Fibroblast of skin of right quadriceps (primary cell): ENCODE measurements at places on chromosomes 5 and 9.

GRCh38 chr5:89883967-89884366 lies 525.6 kb downstream of the CETN3 start:
- no peak for DNase-seq

DNA sequence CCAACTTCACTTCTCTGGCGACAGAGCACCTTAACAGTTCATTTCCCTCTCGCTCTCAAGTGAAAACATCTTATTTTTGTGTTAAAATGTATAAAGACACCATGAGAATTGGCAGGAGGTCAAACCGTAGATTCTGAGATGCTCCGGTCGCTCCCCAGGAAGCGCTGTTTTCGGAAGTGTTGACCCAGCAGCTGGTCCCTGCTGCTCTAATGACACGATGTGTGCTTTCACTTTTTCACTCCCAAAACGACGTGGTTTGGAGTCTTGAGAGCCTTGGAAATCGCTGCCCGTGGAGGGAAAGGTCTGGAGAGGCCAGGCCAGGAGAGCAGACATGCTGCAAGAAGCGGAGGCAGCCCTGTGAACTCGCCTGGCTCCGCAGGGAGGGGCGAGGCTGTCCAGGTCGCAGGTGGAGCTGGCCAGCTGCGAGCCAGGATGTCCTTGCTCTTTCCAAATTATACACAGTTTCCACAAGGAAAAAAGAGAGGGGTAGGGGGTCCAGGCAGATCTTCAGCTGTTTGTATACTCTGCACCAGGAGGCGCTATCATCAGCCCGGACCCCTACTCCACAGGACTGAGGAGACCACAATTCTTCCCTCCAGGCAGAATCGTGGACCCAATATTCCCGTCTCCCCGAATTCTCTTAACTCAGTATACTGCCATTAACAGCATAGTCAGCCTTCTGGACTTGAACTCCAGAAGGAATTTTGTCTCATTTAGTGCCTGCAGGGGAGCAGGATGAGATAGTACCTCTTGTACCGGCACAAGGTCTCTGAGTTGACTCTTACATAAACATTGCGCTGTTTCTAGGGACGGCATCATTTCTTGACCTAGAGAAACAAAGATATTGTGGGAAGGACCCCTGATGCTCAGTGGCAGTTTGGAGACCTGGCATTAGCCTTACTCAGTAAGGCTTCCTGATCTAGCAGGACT lies 248.6 kb upstream of the ANKRD55 start:
- DNase-seq, result peak; percentile 19

DNA sequence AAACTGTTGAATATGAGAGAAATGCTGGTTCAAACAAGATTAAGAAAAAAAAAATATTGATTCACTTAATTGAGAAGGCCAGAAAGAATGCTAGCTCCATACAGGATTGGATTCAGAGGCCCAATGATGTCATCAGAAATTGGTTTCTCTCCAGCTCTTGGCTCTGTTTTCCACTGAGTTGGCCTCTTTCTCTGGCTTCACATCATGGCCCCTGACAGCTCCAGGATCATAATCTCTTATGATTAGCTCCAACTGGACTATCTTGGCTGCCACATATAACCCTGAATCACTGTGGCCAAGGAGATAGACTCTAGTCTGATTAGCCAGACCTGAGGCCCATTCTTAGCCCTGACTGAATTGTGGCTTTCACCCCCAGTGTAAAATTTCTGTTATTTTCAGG lies 244.7 kb upstream of the GRAMD2B start:
- peak; percentile 59 for DNase-seq

- no peak for DNase-seq
Observed at GRCh38 chr9:14524873-14525515, 168.2 kb downstream of the ZDHHC21 start.

DNA sequence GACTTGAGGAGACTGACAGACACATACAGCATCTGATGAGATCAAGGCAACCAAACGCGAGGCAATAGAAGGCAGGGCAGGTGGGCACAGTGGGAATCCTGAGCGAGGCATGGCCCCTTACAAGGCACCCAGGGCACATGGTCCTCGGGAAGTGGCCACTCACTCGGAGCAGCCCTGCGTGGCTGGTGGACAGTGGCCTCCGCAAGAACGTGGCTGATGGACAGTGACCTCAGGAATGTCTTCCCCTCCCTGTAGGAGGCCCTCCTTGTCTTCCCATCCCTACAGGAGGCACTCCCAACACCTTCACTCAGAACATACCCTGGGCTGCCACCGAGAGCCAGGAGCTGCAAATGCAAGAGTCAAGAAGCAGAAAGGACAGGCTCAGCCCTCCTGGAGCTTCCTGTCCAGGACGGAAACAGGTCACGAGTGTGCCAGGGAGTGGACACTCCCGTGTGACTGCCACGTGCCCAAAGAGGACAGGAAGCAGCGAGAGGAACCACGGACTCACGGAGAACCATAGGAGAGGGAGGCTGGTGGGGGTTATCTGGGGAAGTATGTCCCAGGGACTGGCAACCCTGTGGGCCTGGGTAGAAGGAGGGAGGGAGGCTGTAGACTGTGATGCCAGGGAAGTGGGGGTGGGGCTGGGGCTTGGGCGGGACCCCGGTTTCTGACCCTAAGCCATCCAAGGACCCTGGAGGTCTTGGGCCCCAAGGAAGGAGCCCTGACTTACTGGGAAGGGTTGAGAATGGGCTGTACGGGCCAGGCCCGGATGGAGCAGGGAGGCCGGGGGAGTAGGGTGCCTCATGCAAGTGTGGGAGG lies 321.9 kb upstream of the IRX4 start:
- no peak for DNase-seq

DNA sequence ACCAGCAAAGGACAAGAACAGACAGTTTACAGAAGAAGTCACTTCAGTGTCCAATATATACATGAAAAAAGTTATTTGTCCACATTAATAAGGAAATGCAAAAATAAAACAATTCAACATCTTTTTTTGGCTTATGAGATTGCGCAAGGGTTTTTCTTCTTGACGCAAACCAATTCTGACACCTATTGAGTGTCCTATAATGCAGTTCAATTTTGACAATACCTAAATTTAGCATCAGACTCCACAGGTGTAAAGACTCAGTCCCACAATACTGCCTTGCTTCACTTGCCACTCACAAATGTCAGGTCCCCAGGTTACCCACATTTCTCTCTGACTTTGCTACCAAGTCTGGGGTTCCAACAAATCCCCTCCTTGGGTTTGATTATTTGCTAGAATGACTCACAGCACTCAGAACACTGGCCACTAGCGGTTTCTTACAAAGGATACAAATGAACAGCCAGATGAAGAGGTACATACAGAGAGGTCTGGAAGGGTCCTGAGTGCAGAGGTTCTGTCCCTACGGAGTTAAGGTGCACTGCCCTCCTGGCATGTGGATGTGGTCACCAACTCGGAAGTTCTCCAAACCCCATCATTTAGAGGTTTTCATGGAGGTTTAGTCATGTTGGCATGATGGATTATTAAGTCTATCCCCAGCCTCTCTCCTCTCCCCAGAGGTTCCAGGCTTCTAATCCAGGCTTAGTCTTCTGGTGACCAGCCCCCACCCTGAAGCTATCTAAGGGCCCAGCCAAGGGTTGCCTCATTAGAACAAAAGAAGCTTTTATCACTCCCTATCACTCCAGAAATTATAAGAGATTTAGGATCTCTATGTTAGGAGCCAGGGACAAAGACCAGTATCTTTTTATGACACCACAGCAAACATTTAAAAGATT lies 27.0 kb upstream of the SLC22A5 start:
- no peak for DNase-seq

GRCh38 chr5:149285153-149285552 lies 13.5 kb downstream of the AFAP1L1 start:
- no peak for DNase-seq

- peak; percentile 50 for DNase-seq
Observed at GRCh38 chr9:136944212-136944518, 373 bp downstream of the FBXW5 start.

- DNase-seq, result no peak
Observed at GRCh38 chr5:75584641-75585040, 26.6 kb upstream of the ANKDD1B start.

DNA sequence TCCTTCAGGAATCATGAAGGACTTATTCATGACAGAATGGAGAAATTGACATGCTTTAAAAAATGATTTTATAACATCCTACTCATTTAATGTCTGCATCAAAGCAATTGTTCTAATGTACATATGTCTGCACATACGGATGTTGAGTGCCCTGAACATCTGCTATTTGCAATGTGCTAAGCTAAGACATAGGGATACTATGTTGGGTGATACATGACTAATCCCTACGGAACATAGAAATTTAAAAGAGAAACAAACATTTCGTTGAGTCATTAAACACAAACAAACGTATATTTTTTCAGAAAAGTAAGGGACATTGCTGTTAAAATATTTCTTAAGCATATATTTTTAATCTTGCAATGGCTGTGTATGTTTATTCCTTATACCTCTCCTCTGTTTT lies 686.5 kb upstream of the ADAMTS16 start:
- peak; percentile 23 for DNase-seq

DNA sequence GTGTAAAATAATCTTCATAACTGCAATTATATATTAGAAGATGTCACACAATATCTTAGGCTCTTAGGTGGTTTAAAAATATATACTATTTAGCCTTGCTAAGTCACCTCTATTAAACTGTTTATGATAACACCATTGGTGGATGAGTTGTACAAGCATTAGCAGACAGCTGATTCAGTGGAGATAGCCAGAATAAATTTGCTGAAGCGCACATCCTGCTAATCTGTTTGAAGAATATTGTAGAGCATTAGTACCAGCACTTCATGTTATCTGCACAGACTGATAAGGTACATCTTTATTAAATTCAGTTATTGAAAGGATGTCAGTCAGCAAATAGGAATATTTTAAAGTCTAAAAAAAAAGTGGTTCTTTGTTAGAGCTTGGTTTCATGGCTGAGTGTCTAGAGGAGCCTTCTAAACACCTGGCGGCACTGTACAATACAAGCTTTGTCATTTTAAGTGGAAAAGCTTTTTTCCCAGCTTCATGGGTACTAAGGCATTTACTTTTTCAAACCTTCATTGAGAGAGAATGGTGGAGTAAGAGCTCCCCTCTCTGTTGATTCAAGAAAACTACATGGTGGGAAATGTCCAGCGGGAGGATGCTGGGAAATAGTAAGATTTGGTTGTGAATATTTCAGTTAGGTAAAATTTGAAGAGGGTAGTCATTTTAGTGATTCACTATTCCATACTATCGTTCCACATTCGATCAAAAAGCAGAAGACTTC lies 275.1 kb downstream of the SLF1 start:
- DNase-seq, result no peak

- no peak for DNase-seq
Observed at GRCh38 chr5:156221816-156222215, 105.1 kb upstream of the SGCD start.

DNA sequence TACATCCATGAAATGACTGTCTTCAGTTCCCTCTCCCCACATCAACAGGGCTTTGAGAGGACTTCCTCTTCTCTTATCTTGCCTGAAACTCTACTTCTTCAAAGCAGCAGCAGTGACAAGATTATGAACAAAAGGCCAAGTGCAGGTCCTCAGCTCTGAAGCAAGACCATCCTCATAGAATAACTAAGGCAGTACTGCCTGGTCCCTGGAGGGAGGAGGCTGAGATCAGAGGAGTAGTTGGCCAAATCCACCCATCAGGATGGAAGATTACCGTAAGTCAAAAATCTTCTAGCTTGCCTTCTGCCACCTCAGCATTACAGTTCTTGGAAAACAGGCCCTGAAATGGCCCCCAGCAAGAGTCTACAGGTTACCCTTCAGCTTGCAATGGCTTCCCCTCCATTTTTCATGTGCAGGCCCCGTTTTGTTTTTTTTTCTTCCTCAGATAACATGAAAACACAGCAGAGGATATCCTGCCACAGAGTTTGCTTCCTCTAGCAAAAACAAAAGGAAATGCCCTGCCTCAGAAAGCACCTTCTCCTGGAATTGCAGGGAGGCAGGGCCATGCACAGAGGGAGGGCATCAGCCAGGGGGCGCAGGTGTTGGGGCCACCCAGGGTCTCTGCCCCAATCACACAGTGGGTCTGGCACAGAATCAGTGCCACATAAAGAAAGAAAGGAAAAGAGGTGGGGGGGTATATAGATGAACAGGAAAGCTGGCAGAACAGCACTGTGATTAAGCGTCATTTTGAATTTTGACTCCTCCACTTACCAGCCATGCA lies 40.0 kb downstream of the KLHL3 start:
- DNase-seq, result no peak

GRCh38 chr5:165029099-165029870 lies 1523.9 kb downstream of the MAT2B start:
- peak; percentile 1 for DNase-seq

GRCh38 chr5:160969645-160970044 lies 117.6 kb upstream of the ATP10B start:
- DNase-seq, result no peak

DNA sequence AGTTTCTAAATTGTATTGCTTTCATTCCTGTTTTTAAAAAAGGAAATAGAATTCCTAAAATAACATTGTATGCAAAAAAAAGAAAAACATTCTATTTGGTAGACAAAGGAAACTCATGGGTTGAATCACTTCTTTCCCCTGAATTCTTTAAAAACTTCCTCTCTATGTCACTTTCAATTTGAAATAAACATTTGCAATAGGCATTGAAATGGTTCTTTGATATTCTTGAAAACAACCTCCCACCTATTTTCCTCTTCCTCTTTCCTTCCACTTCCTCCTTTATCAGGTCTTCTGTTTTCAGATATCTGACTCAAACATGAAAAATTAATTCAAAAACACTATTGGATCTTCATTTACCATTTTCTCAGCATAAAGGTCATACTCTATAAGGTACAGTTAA lies 442.0 kb upstream of the MEF2C start:
- DNase-seq, result no peak

DNA sequence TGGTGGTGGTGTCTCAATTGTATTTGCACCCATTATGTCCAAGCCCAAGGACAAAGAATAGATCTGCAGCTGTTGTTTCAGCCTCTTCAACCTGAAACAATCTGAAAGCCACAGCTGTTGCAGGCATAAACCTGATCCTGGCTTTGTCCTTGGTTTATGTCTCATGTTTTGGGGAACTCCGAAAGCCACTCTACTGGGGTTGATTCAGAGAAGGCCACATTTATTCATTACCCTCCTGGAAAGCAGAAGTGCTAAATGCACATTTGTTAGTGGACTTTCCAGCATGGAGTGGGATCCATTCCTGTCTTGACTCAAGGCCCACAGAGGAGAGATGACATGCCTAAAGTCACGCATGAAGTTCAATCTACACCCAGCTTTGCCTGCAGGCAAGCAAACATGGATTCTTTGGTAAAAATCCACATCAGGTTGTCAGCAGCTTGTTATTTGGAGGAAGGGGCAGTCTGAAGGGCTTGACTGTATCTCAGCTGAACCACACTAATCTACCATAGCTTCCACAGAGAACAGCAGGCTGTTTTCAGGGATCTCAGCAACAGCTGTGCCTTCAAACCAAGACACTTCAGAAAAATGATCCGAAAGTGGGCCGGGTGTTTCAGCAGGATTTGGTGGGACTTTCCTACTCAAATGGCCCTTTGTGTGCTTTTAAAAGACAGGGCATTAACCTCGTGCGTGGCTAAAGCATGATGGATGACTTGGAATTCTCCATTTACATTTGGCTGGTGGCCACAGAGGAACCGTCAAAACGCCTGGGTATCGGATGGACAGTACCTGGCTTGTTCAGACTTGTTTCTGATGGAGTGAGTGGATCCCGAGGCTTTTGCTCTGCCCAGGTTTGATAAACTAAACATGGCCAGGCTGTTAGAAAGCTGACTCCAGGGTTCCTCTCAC lies 36.2 kb upstream of the ADAM19 start:
- DNase-seq, result no peak
